Activated T-helper 1 cell treated with Interleukin-2 at 50 U/mL for 16 hours (primary cell): ENCODE measurements at places on chromosomes 2 and 18.

DNA sequence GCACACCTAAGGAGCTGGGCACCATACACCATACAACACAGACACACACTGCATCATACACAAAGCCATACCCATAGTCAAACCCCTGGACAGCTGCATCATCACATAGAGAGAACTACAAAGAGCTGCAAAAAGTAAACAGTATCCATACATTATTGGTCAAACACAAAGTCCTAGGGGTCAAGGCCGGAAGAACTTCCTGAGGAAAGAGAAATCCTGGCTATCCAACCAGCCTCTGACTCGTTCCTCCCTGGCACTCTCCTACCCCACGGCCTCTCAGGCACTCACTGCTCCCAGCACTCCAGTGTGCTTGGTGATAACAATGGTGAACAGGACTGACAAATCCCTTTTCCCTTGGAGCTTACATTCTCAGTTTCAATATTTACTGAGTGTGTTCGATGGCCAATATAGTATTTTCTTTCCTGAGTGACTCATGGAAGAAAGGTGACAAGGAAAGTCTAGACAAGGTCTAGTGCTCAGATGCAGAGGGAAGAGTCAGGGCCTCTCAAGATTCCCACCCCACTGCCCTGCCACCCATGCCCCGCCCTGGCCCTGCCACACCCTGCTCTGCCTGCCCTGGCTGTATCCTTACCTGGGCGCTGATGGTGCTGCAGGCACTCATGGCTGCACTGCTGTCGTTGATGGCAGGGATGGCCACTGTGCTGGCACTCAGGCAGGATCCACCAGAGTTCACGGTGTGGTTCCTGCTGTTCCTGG is 3.4 kb downstream of the CFAP65 start:
- no peak for DNase-seq

- DNase-seq = no peak
These were observed 369 bp downstream of the CDK5R2 start for GRCh38 chr2:218959761-218960308.

DNA sequence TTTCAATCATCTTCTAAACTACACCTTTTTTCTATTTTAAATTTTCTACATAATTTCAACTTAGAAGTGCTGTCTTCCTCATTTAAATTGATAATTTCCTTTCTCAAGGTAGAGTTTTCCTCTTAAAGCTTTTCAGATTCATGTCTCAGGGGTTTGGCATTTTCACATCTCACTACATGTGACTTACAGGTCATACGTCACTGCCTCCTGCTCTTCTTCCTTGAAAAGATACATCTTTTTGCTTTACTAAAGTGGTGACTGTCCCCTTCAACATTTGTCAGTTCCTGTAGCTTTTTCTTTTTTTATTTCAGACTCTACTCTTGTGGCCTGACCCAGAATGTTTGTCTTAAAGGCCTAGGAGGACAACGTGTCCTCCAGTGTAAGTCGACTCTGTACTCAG is 17.1 kb upstream of the RUFY4 start:
- DNase-seq = no peak

DNA sequence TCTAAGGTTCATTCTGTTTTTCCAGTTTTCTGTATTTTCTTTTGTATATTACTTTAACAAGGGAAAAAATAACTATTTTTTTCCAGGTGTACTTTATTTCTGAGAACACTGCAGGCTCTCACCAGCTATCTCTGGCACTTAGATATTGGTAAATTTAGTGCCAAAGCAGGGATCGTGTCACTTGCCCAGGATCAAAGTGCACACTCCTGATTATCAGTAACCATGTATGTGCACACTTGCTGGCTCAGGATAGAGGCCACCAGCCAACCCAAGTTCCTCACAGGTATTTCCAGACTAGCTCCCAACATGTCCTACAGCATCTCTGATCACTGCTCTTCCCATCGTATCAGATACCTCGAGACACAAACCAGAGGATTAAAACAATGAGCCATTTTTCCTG is 5.8 kb upstream of the FZD5 start:
- no peak for DNase-seq

- no peak for DNase-seq
These were observed 79.8 kb upstream of the CYRIA start for GRCh38 chr2:16745466-16745865.
